ENCODE measurements at places on chromosomes 6 and 20. TPM values are rescaled to one million over a fixed set of nuclear protein-coding genes. Genes with fewer than 3 reads are reported as not detected.
A peak's percentile ranks its signal among the peaks of the same experiment; 100 is the strongest.

GRCh38 chr6:155641603-155642002, 186.0 kb upstream of the NOX3 start:
- no peak for DNase-seq

- DNase-seq: no peak
Measured at GRCh38 chr6:15443119-15443830, 197.4 kb downstream of the JARID2 start.

DNA sequence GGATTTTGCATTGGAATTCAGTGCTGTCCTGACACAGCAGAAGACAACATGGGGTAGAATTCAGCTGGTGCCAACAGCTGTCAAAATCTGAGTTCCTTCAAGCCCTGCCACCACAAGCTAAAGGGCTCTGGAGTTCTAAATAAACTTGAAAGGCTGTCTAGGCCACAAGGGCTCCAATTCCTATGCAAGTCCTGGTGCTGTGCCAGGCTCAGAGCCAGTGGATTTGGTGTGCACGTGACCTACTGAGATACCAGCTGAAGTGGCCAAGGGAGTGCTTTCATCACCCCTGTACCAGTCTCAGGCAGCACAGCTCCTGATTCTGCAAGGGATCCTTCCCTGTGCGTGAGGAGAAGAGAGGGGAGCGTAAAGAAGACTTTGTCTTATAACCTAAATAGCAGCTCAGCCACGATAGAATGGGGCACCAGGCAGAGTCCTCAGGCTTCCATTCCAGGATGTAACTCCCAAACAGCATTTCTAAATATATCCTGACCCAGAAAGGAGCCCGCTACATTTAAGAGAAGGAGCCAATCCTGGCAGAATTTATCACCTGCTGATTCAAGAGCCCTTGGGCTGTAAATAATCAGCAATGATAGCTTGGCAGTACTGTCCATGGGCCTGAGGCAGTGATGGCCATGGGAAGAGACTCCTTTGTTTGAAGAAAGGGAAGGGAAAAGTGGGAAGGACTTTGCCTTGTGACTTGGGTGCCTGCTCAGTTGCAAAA, 881.2 kb upstream of the EPHA7 start:
- no peak for DNase-seq

- DNase-seq: no peak
Measured at GRCh38 chr6:79435746-79436145, 101.5 kb downstream of the LCA5 start.

DNA sequence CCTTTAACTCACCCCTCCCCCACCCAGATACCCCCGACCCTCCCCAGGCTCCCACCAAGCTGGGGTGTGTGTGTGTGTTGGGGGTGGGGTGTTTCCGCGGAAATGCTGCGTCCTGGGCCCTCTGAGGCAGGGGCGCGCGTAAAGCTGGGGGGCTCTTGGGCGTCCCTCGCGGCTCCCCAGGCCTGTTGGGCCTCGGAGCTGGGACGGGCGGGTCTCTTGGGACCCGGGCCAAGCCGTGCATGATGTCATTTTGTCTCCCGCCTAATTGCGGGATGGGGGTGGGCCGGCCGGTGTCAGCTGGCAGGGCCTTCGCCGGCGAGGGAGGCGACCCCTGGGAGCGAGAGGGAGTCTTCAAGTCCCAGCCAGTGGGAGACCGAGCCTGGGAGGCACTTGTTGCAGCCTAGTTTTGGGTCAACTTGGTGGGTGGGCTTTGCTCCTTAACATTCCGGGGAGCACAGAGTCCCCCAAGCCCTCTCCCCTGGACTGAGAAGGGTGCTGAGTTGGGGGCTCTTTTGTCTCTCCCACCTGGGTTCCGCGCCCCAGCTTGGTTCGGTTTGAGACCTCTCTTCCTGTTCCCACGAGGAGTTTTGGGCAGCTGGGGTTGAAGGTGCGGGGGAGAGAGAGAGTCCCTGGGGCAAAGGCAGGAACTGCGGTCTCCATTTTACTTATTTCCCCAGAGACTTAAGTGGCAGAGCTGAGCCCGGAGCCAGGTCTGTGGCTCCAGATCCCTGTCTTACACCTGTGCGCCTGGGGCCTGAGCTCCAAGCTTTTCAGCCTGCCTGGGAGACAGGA, 623 bp downstream of the MYBL2 start:
- peak; percentile 25 for DNase-seq

DNA sequence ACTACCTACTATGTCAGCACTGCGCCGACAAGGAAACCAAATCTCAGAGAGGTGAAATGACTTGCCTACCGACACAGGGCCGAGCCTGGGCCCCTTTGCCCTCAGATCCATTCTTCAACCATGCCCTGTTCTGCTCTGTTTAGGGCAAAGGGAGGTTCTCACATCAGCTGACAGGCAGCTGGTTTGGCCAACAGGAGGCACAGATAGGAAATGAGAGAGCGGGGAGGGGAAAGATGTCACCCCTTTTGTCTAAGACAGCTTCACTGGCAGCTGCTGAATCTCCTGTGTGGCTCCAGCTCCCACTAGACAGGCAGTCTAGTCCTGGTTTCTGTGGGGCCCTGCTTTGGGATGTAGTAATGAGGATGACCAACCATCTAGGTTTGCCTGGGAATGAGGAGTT, 158.7 kb downstream of the TMEM200A start:
- no peak for DNase-seq

DNA sequence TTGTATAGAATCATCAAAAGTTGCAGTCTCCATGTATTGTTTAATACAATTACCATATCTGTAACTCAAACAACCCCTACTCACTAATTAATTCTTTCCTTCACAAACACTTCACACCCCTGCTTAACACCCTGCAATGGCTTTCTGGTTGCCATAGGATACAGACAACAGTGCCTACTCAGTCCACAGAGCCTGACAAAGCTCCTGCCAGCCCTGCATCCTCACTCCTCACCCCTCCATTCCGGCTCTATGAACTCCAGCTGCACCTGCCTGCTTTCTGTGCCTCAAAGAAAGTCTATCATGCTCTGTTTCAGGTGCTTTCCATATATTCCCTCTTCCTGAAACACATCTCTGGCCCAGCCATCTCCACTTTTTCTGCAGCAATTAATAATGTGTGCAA, 253.4 kb downstream of the HACE1 start:
- no peak for DNase-seq

DNA sequence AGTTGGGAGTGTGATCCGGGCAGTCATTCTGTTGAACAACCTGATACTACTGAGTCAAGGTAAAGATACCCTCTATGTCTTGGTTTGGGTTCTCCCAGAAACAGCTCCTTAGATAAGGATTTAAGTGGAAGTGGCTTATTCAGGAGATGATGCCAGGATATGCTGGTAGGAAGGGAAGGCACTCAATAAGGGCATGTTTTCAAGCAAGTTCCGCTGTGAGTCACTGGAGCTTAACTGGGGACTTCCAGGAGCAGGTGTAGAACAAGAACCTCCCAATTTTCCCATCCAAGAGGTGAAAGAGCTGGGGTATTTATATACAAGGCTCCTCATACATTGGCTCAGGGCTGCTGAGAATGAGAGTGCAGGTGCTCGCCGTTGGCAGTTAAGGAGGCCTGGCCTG, 218.6 kb downstream of the AKAP7 start:
- no peak for DNase-seq

The RBPJL gene
- not detected for total RNA-seq

The MCHR2 gene
- not detected for total RNA-seq

- no peak for DNase-seq
Measured at GRCh38 chr20:5220321-5221060, 93.7 kb downstream of the CDS2 start.

The HLA-DMA gene
- total RNA-seq: 1.7 TPM
